ENCODE measurements at places on chromosomes 3 and 15.

GRCh38 chr3:65535260-65535659 is 503.5 kb downstream of the MAGI1 start:
- DNase-seq, result no peak

- DNase-seq, result no peak
These were observed 1.0 kb upstream of the MCM2 start for GRCh38 chr3:127597020-127597771.

DNA sequence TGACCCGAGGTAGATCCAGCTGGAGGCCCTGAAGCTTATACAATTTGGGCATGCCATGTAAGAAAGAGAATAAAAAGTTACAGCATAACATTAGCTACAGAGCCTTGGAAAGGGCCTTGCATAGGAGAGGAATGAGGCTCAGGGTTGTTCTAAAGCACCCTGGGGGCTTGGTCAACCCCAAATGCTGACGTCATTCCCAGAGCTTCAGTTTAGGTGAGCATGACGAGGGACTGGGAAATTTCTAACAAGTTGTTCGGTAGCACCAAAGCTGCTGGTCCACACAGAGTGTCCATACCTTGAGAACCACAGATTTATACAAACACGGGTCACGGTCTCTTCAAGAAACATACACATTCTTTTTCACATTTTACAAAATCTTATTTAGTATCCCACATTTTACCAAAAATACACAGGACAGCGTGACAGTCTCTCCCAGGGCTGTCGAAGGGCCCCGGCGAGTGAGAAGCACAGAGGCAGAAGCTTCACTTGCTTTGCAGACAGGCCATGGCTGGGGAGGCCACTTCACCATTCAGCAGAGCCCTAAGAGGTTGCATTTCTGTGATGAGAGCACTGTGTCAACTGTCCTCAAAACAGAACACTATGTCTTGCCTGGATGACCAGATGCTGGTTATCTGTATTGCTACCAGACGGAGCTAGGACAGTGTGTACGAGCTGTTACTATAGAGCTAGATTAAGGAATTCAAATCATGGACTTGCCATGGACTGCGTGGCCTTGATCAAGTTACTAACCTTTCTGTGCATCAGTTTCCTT is 68.2 kb upstream of the ARRDC4 start:
- no peak for DNase-seq

GRCh38 chr15:39852250-39852649 is 67.8 kb downstream of the GPR176 start:
- no peak for DNase-seq

DNA sequence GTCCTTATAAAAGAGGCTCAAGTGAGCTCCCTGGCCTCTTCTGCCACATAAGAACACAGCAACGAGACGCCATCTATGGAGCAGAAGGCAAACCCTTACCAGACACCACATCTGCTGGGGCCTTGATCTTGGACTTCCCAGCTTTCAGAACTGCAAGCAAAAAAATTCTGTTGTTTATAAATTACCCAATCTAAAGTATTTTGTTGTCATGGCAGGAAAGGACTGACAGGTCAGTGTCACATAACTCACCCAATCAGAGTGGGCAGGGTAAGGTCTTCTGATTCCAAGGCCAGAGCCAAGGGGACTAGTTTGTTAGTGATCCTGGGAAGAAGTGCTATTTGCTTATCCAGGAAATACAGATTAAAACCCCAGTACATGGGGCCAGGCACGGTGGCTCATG is 98.9 kb downstream of the HMG20A start:
- no peak for DNase-seq

DNA sequence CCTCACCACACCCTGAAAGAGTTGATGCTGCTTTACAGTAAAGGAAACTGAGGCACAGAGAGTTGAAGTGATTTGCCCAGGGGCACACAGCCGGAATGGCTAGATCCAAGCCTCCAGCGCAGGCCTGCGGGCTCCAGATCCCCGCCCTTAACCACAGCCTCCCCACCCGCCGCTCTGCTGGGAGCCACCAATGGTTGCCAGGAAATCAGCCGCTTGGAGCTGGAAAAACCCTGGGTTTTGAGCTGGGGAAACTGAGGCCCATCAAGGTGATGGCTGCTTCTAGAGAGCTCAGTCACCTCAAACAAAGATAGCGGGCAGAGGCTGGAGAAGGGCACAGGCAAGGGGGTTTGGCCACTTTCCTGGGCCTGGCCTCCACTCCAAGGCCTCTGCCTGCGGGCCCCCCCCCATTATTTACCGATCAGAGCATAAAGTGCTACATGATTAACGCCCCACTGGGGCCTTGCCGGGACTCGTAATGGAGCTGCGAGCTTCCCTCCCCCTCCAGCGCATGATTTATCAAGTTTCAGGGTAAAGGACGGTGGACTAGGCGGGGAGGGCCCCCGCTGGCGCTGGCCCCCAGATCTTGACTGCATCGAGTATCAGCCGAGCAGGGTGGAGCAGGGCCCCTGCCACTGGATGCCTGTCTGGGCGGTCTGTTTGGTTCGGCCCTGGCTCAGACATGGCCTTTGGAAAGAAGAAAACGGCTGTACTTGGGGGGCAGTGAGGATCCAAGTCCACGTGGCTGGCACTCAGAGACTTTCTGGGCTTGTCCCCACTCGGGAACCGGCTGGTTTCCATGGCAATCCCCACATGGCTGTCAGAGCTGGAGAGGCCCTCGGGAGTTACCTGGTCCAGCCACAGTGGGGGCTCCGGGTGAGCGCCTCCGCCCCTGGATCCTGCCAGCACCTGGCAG is 9.1 kb downstream of the PLXND1 start:
- no peak for DNase-seq

DNA sequence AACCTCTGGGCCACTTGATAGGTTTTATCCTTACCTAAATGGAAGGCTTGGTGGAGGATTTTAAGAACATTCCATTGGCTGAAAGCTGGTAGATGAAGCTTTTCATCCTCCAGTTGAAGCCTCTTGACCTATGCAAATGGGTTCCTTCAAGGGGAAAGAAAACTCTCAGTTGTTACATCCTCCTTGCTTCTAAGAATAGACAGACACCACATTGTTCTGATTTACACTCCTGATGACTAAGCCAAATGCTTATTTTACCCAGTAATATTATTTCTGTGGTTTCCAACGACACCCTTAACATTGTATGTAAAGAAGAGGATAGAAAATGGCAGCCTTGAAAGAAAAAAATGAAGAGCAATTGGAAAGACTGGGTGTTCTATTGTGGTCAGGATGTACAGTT is 480.5 kb downstream of the OTOL1 start:
- DNase-seq, result no peak

GRCh38 chr3:120864541-120864940 is 43.5 kb upstream of the STXBP5L start:
- no peak for DNase-seq

DNA sequence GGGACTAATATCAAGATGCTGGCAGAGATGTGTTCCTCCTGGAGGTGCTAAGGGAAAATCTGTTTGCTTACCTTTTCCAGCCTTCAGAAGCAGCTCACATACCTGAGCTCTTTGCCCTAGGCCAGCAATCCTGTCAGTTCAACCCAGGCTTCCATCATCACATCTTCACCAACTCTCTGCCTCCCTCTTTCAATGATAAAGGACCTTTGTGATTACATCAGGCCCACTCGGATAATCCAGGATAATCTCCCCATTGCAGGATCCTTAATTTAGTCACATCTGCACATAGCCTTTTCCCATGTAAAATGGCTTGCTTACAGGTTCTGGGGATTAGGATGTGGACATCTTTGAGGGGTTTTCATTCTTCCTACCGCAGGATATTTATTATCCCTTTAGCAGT is 58.3 kb downstream of the NSUN3 start:
- no peak for DNase-seq

DNA sequence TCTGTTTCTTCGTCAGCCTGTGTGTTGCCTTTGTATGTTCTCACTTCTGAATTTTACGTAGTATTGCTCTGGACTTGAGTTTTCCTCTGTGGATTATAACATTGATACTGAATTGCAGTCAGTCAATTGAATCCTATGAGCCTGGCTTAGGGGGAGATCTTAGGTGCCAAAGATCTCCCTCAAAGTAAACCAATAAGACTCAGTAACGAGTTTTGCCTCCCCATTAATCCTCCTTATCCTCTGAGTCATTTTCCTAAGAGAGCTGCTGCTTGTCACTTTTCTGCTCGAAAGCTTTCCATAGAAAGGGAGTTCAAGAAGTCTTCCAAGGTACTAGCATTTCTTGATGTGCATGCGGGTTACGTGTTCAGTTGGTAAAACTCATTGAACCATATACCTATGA is 126.4 kb downstream of the CHDH start:
- DNase-seq, result no peak

DNA sequence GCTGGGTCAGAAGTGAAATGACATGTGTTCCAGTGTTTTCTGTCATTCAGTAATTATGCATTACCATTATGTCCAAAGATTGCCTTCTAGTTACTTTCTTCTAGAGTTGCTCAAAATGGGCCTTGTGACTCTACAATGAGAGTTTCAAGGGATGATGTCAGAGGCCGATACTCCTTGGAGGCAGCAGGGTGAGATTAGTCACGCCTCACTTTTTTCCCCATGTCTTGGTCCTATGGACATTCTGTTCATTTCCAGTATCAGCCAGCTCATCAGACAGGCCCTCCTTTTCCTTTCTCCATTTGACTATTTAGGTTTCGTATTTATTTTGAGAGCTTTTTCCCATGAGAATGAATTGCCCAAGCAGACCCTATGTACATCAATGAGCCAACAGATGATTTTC is 17.5 kb downstream of the VGLL3 start:
- no peak for DNase-seq

Measured in stimulated activated effector memory CD8-positive, alpha-beta T cell treated with anti-CD3 and anti-CD28 coated beads, Interleukin-12 subunit alpha, Interleukin-12 subunit beta, amount 100 ng/mL, for 72 hours (primary cell).